Peyer's patch (tissue), 4 donors: ENCODE measurements at places on chromosomes 13 and 19. TPM values are rescaled to one million over a fixed set of nuclear protein-coding genes. Genes with fewer than 3 reads are reported as not detected.

The GGN gene
- total RNA-seq = 2.5 TPM

The ELAVL3 gene
- total RNA-seq = 0.95 TPM

The GADD45B gene
- total RNA-seq = 278 TPM

The CTU1 gene
- total RNA-seq = 4.4 TPM

The NECTIN2 gene
- 121 TPM for total RNA-seq

The SYNGR4 gene
- total RNA-seq = not detected

The SAMD1 gene
- total RNA-seq = 31.4 TPM

DNA sequence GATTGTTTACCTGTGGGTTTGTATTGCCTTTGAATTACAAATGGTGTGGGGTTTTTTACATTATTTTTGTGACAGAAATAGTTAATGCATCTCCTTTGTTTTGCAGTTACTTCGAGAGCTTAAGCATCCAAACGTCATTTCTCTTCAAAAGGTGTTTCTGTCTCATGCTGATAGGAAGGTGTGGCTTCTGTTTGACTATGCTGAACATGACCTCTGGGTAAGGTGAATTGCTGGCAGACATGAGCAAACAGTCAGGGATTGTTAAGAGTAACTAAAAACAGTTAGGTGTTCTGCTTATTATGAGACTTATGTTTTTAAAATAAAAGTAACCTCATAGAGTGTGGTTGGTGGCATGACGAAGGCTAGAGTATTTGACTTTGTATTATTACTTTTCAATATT lies 95.0 kb downstream of the CDK8 start:
- peaks cover 10% of the 10 kb centered on the region for H3K36me3 ChIP-seq
- no peaks in the 10 kb centered on the region for H3K27me3 ChIP-seq
- no peaks in the 10 kb centered on the region for H3K4me1 ChIP-seq
- H3K4me3 ChIP-seq = no peak overlapping the region
- no peak overlapping the region for H3K27ac ChIP-seq
- DNase-seq = no peak

GRCh38 chr13:98755729-98756128 lies 3.3 kb upstream of the SLC15A1 start:
- no peak overlapping the region for H3K4me3 ChIP-seq
- peak; percentile 43 for DNase-seq
- no peaks in the 10 kb centered on the region for H3K36me3 ChIP-seq
- peaks cover 14% of the 10 kb centered on the region for H3K4me1 ChIP-seq
- no peak overlapping the region for H3K27ac ChIP-seq
- peaks cover 13% of the 10 kb centered on the region for H3K27me3 ChIP-seq

DNA sequence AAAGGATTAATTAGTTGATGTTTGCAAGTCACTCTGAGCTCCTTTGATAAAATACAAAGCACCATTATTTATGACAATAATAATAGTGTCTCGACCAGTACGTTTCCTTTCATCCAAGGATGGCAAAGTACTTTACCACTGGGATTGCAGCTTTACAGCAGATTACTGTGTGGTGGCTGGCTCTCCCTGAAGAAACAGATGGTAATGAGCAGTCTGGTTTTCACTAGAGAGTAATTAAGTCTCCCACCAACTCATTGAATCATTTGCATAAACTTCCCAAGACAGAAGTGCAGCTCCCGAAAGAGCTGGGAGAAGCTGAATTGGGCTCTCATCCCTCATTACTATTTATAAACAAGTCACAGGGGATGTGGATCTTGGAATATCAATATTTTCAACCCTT lies 48.7 kb downstream of the KLF5 start:
- H3K4me3 ChIP-seq = no peak overlapping the region
- DNase-seq = no peak
- no peaks in the 10 kb centered on the region for H3K4me1 ChIP-seq
- H3K36me3 ChIP-seq = no peaks in the 10 kb centered on the region
- H3K27ac ChIP-seq = no peak overlapping the region

DNA sequence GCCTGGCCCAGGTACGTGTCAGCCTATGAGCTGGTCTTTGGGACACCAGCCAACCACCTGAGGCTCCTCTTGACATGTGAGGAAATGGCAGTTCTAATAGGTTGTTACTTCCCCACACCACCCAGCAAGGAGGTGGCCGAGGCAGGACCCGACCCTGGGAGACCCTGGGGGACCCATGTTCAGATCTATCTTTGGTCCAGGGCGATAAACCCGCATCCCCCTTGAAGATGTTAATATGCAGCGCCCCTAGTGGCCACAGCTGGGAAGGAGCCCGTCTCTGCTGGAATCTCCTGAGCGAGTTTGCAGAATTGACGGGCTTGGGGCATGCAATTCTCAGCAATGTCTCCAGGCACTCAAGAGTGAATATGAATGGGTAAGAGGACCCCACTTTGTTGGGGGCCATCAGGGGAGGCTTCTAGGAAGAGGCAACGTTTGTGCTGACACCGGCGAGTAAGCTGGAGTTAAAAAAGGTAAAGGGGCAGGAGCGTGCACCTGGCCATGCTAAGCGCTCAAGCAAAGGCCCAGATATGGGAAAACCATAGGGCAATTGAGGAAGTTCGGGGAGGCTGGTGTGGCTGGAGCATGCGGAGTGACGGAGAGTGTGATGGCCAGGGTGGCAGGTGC lies 1.5 kb upstream of the MYO1F start:
- peak overlapping the region; percentile 88 for H3K27ac ChIP-seq

DNA sequence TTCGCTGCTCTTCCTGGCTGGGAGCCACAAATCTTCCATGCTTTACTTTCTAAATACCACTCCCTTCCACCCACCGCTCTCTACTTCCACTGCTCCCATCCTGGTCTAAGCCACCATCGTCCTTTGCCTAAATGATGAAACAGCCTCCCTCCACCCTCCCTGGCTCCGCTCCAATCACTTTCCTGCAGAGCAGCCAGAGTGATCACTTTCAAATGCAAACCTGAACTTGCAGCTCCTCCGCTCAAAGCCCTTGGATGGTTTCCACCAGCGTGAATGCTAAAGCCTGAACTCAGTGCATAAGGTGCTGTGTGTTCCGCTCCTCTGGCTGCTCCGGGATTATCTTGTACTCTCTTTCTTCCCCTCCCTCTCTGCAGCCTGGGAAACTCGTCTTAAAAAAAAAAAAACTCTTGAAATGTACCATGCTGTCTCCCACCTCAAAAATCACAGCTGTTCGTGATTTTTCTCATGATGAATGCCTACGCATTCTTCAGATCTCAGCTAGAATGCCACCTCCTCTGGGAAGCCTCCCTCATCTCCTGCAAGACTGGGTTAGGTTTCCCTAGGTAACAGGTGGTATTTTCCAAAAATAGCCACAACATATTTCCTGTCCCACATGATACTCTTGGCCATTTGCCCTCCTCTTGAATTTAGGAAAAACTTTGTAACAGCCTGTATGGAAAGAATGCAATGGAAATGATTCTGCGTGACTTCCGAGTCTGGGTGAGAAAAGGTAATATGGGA lies 3.7 kb upstream of the SIN3B start:
- no peak for DNase-seq
- H3K36me3 ChIP-seq = no peaks in the 10 kb centered on the region
- H3K27ac ChIP-seq = peak overlapping the region; percentile 67
- peaks cover 5% of the 10 kb centered on the region for H3K4me1 ChIP-seq
- no peaks in the 10 kb centered on the region for H3K27me3 ChIP-seq

DNA sequence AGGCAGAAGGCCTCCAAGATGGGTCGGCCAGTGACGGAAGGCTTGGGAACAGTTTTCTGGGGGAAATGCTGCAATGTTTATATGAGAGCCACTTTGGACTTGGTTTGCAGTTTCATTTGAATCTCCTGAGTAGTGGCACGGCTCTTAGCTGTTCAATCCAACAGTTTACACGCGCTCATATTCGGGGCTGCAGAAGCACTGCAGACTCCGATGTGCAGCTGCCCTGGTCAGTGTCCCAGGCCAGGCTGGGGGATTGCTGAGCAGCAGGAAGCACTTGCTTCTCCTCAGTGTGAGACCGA lies 31.7 kb downstream of the CEBPG start:
- no peak overlapping the region for H3K27ac ChIP-seq
- no peaks in the 10 kb centered on the region for H3K36me3 ChIP-seq
- no peak overlapping the region for H3K4me3 ChIP-seq

- H3K4me1 ChIP-seq = no peaks in the 10 kb centered on the region
- peak overlapping the region; percentile 70 for H3K4me3 ChIP-seq
- H3K27ac ChIP-seq = peak overlapping the region; percentile 23
- DNase-seq = no peak
These were observed 81.1 kb downstream of the ZNF429 start for GRCh38 chr19:21586311-21587116.

GRCh38 chr13:29746148-29746677 lies 104.2 kb downstream of the UBL3 start:
- no peak overlapping the region for H3K27ac ChIP-seq
- no peaks in the 10 kb centered on the region for H3K27me3 ChIP-seq
- no peak overlapping the region for H3K4me3 ChIP-seq
- H3K4me1 ChIP-seq = no peaks in the 10 kb centered on the region
- DNase-seq = no peak
- no peaks in the 10 kb centered on the region for H3K36me3 ChIP-seq

DNA sequence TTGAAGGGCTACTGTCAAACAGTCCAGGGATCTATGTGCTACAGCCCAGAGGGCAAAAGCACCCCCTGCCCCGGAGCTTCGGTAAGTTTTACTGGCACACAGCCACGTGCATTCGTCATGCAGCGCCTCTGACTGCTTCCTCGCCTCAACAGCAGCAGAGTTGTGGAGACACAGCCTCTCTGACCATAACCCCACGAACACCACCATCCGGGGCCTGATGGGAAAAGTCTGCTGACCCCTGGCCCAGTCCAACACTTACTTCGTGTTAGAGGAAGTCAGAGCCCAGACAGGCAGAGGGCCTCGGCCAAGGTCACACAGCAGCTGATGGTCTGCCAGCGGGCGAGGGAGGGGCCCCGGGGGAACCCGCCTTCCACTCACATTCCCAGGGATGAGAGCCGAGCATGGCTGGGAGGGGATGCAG lies 5.1 kb downstream of the CBARP start:
- no peaks in the 10 kb centered on the region for H3K36me3 ChIP-seq
- peaks cover 21% of the 10 kb centered on the region for H3K27me3 ChIP-seq
- DNase-seq = no peak
- H3K4me3 ChIP-seq = no peak overlapping the region
- peak overlapping the region; percentile 21 for H3K27ac ChIP-seq

- H3K36me3 ChIP-seq = no peaks in the 10 kb centered on the region
- H3K4me3 ChIP-seq = no peak overlapping the region
- no peak overlapping the region for H3K27ac ChIP-seq
- no peak for DNase-seq
- H3K4me1 ChIP-seq = no peaks in the 10 kb centered on the region
These were observed 32.1 kb upstream of the PEPD start for GRCh38 chr19:33553530-33554310.

GRCh38 chr19:41745756-41746155 lies 9.6 kb upstream of the CEACAM6 start:
- H3K36me3 ChIP-seq = no peaks in the 10 kb centered on the region
- H3K27ac ChIP-seq = no peak overlapping the region
- no peak overlapping the region for H3K4me3 ChIP-seq
- H3K4me1 ChIP-seq = no peaks in the 10 kb centered on the region

- no peaks in the 10 kb centered on the region for H3K4me1 ChIP-seq
- no peak overlapping the region for H3K27ac ChIP-seq
- DNase-seq = peak; percentile 91
- H3K36me3 ChIP-seq = no peaks in the 10 kb centered on the region
- peak overlapping the region; percentile 7 for H3K4me3 ChIP-seq
- no peaks in the 10 kb centered on the region for H3K27me3 ChIP-seq
These were observed 4.8 kb upstream of the ZNF253 start for GRCh38 chr19:19860756-19861390.
